ENCODE measurements at places on chromosomes 7 and 10.

DNA sequence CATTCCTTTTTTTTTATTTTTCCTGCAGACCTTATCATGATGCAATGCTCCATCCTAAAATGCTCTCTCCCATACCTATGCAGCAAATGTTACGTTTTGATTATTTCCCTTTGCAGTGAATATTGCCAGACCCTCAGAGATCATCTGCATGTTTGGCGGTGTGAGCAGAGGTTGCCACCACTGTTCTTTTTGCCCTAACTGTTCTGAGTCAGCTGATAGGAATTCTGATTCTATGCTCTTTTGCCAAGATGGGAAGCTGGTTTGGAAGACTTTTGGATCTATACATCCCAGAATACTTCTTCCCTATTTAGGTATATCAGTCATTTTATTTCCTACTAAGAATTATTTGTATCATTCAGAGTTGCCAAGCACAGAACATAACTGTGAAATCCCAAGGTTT is 130.5 kb downstream of the KLF6 start:
- DNase-seq: no peak

DNA sequence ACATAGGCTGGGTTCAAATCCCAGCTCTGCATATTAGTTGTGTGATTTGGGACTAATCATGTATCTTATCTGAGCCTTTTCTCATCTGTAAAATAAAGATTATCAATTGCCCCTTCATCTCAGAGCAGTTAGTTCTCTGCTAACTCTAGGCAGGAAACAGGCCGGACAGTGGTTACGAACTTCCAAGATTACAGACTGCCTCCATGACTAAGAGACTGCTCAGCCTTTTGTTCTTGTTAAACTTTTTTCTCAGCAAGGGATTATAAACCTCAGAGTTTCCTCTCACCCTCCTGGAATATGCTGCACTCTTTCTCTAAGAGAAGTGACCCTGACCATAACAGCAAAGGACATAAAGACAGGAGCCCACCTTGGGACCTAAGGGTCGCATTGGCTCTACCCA is 52.5 kb upstream of the NFKB2 start:
- no peak for DNase-seq

DNA sequence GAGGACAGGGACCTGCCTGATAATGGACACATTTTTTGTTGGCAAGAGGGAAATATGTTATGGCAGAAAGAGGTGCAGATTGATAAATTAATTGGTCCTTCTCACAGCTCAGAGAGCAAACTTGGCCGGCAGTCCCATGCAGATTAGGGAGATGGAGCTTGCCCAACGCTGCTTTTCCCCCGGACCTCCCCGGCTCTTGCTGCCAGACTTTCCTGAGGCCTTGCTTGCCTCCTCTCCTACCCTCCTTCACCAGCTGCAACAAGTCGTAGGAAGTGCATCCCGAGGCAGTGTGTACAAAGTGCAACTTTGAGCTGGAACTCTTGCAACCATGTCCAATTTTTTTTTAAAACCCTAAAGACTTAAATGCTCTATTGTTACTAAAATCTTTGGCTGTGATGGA is 215.5 kb downstream of the LRMDA start:
- DNase-seq: no peak

DNA sequence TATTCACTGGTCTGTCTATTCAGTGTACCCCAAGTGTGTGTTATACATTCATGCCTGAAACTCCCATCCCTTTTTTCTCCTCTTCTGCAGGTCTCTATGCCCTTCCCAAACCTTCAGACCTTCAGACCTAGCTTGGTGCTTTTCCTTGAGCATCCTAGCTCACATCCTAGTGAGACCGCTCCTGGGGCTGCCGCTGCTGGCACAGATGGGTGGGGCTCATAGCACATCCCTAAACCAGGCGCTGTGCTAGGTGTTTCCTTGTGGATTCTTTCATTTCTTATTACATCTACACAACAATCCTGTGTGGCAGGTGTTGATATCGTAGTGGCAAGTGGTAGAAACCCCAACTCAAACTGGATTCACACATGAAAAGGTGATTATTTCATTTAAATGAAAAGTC is 43.2 kb downstream of the PRR15 start:
- DNase-seq: no peak

- DNase-seq: no peak
These were observed 1221.6 kb upstream of the PHF14 start for GRCh38 chr7:9752033-9752432.

DNA sequence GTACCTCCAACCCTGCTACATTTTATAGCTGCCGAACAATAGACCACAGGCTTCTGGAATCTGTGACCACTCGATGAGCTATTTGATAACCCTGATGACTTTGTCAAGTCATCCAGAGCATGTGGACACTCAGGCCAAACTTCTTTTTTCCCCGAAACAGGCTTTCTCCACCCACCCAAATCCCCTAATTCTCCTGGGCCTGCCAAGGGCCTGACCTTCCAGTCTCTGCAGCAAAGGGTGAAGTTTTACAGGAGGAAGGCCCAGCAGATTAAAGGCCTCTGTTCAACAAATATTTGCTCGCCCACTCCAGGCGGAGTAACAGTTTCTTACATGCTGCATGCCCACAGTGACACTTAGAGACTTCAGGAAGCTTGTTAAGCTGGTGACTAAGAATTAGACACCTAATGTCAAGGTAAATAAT is 2.0 kb downstream of the JCAD start:
- DNase-seq: no peak

GRCh38 chr7:151437159-151437553 is 2.8 kb downstream of the CRYGN start:
- DNase-seq: no peak

DNA sequence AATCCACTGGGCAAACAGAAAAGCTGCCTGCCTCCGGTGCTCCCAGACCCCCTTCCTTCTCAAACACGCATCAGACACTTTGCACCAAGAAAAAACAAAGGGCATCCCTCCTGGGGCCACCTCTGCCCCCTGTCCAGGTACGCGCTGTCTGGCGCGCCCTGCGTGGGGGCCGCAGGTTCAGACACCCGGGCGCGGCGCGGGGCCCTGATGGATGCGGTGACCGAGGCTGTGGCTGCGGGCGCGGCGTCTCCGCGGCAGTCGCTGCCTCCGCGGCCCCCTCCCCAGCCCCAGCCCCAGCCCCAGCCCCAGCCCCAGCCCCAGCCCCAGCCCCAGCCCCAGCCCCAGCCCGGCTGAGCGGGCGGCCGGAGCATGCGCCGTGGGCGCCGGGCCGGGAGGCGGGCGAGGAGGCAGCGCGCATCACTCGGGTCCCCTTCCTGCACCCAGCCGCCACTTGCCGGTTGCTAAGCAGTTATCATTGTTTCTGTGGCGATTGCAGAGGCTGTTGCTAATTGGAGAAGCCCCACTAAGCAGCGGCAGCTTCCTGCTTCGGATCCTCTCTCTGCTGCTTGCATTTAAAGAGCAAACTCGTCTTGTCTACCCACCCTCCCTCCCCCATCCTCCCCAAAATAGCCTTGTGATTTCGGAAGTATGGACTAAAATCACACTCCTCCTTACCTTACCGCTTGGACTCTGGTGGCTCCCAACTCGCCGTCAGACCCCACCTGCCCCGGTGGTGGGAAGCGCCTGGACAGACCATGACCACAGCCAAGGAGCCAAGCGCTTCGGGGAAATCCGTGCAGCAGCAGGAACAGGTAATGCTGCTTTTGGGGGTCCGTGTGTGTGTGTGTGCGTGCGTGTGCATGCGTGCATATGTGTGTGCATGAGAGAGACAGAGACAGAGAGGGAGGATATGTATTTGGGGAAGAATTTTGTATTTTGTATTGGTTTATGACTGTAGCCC is 252.8 kb downstream of the DPP6 start:
- DNase-seq: no peak

- DNase-seq: no peak
These were observed 1.4 kb downstream of the MXI1 start for GRCh38 chr10:110208614-110209453.

DNA sequence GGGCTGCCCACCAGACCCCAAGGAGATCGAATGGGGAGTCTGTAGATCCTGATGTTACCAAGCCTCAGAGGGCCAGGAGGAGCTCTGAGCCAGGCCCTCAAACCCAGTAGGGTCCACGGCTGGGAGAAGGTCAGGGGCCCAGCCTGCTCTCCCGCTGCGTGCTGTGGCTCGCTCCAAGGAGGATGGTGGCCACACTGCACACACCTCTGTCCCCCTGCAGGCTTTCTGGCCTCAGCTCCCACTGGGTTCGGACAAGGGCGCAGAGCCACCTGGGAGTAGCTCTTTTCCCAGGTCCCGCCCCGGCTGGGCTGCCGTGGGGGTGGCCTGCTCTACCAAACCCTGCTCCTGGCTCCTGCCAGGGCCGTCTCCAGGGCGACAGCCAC is 175.8 kb downstream of the ZNF248 start:
- DNase-seq: no peak

All from activated CD8-positive, alpha-beta memory T cell treated with anti-CD3 and anti-CD28 coated beads for 1 hour (primary cell).